RWPE2 (cell line): ENCODE measurements at places on chromosomes 6 and 20.

GRCh38 chr6:87756858-87757257, 54.8 kb upstream of the AKIRIN2 start:
- DNase-seq, result no peak

DNA sequence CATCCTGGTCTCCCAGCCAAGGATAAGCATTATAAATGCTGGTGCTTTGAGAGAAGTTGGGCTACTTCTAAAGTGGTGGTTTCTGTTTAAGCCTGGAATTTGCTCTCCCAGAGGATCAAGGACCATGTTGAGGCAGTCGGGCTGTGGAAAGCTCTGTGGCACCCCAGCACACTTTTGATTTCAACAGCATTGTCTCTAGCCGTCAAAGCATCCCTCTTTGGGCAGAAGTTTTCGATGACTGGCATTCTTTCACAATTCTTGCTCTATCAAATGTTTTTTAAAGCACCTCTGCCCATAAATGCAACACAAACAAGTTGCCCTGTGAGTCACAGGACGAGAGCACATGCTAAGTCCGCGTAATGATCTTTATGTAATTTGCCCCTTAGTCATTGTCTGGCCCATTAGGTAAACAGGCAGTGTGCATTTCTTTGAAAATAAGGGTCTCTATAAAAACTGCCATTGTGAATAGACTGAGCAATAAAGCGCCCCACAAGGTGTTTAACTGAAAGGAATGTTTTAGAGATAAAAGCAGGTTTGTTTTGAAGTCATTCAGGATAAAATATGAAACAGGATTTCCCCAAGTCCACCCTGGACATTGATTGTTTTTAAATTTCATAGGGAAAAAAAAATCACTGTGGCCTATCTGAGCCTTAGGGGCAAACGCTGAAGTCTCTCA, 44.7 kb upstream of the FOXQ1 start:
- DNase-seq, result no peak

DNA sequence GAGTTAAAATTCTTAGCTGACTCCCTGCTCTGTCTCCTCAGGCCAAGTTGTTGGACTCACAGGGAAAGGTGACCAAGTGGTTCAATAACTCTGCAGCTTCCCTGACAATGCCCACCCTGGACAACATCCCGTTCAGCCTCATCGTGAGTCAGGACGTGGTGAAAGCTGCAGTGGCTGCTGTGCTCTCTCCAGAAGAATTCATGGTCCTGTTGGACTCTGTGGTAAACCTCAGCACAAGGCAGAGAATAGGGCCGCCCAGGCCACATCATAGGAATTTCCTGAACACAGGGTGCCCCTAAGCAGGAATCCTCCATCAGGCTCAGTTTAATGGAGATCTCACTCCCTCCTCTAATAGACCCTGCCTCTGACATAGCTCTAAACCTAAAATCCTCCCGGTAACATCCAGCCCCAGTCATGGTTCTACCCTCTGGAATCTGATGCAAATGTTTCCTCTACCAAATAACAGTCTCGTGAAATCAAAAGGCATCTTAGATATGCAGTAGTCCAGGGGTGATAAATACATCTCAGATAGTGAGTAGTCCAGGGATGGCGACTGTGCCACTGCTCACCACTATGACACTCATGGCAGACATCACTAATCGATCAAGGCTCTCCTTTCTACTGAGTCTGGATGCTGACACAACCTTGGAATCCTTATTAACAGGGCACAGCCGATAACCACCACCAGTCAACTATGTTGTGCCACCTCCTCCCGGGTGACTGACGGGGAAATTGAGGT, 18.3 kb downstream of the BPIFB1 start:
- no peak for DNase-seq

DNA sequence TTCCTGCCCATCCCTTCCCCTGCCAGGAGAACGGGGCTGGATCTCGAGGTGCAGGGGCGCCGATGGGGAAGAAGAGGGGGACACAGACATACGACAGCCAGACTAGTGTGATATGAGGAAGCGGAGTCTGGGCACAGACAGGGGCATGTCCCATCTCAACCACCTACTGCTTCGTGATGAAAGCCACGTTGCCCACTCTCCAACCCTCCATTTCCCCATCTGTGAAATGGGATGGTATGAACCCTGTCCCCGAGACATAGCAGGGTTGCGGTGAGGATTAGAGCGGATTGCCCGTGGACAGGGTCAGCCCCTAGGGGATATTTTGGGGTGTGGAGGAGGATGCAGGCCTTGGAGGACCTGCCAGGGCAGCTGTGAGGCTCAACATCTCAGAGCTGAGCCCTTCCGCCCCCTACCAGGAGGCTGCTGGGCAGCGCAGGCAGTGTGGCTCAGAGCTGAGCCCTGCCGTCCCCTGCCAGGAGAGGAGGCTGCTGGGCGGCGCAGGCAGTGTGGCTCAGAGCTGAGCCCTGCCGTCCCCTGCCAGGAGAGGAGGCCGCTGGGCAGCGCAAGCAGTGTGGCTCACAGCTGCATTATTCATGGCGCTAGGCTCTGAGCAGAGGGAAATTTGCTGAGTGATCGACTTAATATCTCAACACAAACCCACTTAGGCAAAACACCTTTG, 71.7 kb downstream of the GRM4 start:
- no peak for DNase-seq

GRCh38 chr6:8219352-8219943, 117.1 kb upstream of the EEF1E1 start:
- DNase-seq, result no peak

GRCh38 chr20:51861726-51862466, 59.6 kb upstream of the SALL4 start:
- no peak for DNase-seq

DNA sequence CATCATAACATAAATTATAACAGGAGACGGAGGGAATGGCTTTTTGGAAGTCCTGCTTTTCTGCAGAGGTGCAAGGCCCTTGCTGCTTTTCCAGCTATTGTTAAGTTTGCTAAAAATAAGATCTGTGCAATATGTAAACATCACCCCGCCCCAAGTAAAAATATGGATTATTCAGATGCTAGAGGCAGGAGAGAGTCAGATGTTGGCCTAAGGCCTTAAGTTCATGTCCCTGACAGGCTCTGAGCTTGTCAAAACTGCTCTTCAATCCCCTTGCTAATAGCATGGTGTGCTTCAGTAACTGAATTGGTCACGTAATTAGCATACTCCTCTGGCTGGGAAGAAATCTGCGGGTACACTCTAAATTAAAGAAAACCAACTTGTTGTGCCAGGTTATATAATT, 147.5 kb downstream of the BMP2 start:
- DNase-seq, result no peak

- peak; percentile 90 for DNase-seq
Measured at GRCh38 chr6:27019651-27020552, 227.6 kb upstream of the PRSS16 start.

GRCh38 chr20:36112112-36112511, 42.4 kb upstream of the EPB41L1 start:
- DNase-seq, result no peak

DNA sequence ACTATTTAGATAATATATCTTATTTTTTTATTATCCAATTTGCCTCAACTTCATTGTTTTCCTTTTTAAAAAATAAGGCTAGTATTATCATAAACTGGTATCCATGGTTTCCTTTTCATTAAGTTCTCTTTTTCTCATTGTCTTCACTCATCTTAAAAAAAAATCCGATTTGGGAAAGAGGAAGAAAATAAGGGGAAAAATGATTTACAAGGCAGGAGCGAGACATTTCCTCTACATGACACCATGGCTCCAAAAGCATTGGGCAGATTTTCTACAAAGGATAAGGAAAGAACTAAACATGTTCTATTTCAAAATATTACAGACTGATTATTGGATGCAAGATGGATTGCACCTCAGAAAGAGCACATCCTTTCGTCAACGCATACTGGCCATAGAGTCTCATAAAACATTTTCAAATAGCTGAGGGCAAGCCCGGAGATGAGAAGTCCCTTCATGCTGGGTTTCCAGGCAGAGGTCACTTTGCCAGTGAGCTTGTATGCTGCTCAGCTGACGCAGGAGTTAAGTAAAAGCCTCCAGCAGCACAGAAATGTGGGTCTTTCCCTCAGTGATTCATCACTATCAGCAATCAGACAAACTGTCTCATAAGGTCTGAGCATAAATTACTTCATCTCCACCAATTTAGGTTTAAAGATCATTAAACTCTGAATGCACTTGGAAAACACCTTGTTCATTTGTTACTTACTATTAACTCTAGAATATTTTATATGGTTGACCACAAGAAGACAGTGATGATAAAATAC, 129.0 kb upstream of the TNFAIP3 start:
- DNase-seq, result no peak

DNA sequence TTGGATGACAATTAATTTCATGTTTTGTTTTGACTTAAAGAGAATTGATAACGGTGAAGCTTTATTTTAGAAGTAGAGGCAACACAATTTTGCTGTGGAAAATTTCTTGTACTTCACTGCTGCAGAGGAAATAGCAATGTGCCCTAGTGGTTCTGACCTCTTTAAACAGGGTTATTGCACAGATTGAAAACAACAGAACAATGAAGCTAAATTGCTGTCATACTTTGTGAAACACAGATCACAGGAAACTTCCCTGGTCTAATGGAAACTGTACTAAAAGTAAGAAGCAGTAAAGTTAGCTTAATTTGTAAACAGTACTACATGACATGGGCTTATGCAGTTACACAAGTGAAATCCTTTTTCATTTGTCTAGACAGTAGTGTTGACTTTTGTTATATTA, 31.3 kb downstream of the OR2A4 start:
- no peak for DNase-seq

GRCh38 chr6:36524871-36525270, 22.4 kb downstream of the STK38 start:
- DNase-seq, result no peak

DNA sequence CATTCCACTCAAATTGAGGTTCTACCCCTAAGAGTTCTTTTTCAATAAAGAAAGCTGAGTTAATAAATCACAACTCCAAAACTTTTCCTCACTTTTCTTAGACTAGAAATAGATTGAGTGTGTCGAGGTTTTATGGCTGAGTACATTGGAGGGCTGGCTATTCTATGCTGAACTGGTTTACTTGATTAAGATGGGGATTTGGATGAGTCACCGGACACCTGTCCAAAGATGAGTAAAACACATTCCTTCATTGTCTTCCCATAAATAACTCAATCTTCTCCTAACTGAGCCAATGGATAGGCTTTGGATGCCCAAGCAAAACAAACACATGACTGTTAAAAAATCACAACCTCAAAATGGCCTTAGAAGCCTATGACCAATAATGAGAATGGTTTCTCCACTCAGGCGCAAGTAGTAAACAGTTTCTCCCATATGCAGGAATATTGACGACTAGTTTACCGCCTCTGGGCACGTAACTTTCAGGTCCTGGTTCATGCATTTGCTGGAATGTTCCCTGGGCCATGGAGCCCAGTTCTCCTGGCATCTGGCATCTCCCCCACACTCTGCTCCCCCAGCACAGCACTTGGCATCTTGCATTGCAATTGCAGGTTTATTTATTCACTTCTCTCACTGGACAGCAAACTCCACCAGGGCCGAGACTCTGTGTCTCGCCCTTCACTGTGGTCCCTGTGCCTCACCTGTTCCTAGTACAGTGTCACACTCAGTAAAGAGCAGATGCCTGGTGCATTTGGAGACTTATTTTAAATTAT, 43.9 kb downstream of the BCAS1 start:
- no peak for DNase-seq

DNA sequence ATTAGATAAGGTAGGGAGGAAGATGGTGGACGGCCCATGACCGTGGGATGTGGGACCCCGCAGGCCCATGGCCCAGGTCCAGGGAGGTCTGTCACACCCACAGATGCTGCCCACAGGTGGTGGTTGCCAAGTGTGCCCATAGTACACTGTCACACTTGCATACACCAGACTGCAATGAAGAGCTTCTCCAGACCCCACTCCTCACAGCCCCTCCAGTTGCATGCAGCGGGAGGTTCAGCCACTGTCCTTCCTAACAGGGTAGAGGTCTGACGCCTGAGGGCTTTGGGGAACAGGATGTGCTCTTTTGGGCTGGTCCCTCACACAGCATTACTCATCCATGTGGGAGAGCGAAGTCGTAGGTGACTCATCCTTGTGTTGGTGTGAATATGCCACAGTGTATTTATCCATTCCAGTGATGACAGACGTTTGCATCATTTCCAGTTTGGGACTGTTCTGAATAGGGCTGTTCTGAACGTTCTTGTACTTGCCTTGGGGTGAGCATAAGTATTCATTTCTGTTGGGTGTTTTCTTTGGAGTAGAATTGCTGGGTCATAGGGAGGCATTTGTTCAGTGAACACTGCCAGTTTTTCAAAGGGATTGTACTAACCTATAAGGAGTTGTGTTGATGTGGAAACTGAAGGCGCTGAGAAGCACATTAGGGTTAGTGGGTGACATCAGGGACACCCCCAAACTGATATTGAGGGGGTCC, 10.1 kb upstream of the PYGB start:
- DNase-seq, result peak; percentile 94

GRCh38 chr6:114446342-114446741, 103.5 kb upstream of the HS3ST5 start:
- DNase-seq, result no peak

- no peak for DNase-seq
Measured at GRCh38 chr6:27140999-27141528, 106.4 kb upstream of the PRSS16 start.

DNA sequence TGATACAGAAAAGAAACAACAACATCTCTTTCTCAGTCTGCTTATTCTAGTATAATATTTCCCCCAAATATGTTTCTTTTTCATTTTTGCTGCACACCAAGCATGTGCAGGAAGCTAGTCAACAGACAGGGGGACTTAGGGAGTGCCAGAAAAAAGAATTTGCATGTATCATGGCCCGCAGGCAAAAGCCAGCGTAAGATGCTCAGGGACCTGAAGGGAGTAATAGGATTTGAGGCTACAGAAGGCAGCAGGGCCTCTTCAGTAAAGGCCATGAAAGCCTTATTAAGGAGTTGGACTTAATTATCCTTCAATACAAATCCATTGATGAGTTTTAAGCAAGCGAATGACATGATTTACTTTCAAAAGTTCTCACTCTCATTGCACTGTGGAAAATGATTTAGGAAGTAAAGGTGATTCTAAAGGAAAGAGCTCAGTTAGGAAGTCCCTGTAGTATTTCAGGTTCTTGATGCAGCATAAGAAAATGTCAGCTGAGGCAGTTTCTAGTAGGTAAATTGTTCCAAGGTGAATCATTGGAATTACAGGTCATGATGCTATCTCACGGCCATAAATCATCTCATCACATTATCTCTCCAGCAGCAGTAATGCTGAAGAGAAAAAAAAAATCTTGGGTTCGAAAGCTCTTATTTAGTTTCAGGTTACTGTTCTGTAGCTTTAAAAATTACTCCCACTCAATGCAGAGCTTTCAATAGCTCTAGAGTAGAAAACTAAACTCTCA, 94.8 kb downstream of the PTCHD4 start:
- no peak for DNase-seq
